Cardiac muscle cell (in vitro differentiated cells and primary cell): ENCODE measurements at places on chromosomes 1 and 21.

- DNase-seq: no peak
Measured at GRCh38 chr21:15560383-15561056, 169.3 kb upstream of the USP25 start.

- DNase-seq: peak; percentile 73
Measured at GRCh38 chr1:168112673-168113305, 23.9 kb downstream of the GPR161 start.

- DNase-seq: no peak
Measured at GRCh38 chr1:100320311-100321099, 31.8 kb upstream of the CDC14A start.

DNA sequence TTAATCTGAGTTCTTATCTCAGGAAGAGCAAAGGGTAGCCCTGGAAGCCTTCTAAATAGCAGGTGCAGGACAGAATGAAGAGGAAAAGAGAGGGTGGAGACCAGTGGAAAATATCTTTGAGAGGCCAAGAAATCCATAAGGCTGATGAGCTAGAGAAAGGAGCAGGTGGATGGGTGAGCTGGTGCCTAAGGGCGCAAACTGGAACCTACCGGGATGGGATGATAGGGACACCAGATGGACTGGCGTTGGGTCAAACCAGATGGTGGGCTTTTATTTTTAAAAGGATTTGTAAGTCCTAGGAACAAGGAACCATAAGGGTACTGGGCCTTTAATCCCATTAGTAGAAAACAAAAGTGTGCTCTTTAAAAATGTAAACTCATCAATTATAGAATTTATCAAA, 59.7 kb downstream of the RGL1 start:
- no peak for DNase-seq

DNA sequence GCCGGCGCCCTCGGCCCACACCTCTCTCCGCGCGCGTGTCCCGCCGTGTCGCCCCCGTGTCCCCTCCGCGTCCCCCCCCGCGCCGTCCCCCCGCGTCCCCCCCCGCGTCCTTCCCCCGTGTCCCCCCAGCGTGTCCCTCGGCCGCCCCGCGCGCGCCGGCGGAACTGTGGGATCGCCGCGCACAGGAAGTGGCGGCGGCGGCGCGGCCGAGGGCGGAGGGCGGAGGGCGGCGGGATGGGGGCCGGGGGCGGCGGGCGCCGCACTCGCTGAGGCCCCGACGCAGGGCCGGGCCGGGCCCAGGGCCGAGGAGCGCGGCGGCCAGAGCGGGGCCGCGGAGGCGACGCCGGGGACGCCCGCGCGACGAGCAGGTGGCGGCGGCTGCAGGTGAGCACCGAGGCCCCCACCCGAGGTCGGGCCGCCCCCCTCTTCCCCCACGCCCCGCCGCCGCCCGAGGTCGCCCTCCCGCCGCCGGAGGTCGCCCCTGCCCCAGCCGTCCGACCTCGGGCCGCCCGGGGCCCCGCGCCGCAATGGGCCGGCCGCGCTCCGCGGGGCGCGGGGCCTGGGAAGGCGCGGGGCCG, at the start of gene AGPAT3:
Gene AGPAT3 (plus strand): TSS at position 262 of the 578 bp plus-strand sequence. CDS start 94,459 bp downstream, outside the sequence.
- DNase-seq: no peak
